Aorta (tissue), 5 donors: ENCODE measurements at places on chromosomes 4 and X.

DNA sequence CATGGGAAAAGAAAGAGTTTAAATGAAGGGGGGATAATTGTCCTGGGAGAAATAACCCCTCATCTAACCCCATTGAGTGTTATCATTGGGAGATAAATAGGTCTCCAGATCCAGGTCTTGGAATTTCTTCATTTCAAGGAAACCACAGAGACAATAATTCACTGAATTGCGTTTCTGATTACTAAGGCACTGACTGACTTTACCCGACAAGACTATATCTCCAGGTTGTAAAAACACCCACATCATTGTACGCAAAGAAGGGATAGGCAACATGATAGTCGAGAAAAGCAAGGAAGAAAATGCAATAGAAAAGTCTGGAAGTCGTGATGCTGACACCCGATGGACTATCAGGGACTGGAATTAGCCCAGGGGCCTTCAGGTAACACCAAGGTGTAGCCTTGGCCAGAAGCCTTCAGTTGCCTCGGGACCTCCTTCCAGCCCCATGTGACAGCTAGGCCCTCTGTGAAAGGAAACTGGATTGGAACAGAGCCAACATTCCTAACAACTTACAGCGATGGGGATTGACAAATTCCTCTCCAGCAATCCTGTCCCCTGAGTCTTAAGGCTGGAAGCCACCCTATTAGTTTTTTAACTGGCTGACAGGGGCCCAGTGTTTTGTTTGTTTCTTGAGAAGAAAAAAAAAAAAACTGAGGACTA, 46.5 kb upstream of the RAB9B start:
- DNase-seq, result no peak

- no peak for DNase-seq
These were observed 65.3 kb downstream of the EGF start for GRCh38 chr4:109977854-109978501.

DNA sequence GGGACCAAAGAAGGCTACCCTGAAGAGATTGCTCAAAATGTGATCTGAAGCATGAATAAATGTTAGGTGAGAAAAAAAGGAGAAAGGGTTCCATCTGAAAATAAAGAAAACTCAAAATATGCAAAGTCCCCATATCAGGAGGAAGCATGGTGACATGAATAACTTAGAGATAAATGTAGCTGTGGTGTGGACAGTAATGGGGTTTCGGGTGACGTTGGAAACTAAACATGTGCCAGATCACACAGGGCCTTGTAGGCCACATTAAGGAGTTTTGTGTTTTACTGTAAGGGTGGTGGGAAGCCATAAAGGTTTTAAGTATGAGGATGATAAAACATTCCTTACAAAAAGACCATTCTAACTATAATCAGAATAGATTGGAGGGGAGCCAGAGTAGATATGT, 40.3 kb upstream of the ACSL4 start:
- no peak for DNase-seq

DNA sequence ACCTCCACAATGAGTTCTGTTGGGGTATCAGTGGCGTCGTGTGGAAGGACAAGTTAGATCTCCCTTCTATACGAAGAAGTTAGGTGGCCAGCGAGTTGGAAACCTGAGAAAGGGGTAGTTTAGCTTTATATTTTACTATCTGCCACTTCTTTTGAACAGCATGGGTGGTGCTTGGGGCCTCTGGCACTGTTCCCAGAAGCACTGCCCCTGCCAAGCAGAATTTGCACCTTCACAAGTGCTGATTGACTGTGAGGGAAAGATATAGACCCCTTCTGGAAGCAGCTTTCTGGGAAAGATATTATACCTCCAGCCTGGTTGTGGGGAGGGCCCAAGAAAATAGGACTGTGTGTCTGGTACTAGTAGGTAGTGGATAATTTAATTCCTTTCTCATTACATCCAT, 246.9 kb downstream of the FBXO8 start:
- DNase-seq, result no peak

DNA sequence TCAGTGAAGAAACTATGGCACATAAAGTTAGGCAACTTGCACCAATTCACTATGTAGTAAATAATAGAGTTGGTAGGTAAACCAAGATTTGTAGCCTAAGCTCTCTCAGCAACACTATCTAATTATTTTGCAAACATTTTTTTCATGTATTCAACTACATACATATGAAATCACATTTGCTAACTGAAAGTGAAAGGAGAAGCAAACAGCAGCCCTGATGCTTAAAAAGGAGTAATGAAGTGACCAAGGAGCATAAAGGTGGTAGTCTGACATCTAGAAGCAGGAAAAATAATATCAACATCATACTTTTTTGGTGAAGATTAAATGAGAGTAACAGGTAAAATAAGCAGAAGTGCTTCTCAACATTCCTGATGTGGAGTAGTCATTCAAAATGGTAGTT, 603.7 kb downstream of the GRXCR1 start:
- no peak for DNase-seq

DNA sequence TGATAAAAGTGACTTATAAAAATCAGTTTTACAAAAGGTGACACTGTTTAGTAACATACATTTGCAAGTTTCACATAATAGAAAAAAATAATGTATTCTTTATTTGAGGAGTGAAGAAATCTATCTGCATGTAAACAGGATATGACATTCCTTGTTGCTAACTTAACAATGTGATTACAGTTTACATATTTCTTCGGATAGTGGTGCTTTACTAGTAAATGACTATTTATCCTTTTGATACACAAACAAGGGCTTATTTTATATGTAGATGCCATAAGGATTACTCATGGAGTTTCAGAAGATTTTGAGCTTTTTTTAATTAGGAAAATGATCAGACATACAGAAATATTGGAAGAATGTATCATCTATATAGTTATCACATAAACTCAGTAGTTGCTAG, 126.5 kb downstream of the SLIT2 start:
- DNase-seq, result no peak

- DNase-seq, result peak; percentile 21
These were observed 11.6 kb upstream of the CTBP1 start for GRCh38 chr4:1260418-1261106.
